ENCODE measurements at places on chromosomes 7 and 10.
A peak's percentile ranks its signal among the peaks of the same experiment; 100 is the strongest.

DNA sequence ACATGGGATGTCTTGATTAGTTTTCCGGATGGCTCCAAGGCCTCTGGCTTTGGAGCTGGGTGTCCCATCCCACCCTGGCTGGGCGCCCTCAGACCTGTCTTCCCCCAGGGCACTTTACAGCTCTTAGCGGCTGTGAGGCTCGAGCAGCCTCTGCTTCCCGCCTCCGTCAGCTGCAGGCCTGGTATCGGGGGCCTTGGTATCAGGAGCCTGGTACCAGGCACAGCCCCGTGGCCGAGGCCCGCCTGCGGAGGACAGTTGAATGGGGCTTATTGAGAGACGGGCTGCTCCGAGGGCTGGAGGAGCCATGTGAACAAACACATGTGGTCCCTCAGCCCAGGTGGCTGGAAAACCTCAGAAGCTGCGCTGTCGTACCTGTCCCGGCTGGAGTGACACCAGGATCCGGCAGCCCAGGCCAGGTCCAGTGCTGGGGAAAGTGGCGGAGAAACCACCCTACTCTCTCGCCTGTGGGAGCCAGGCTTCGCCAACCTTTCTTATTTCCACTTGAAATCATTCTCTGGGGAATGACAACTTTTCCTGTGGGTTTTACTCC lies 23.9 kb upstream of the AP5Z1 start:
- DNase-seq: no peak

GRCh38 chr7:6392712-6393666 lies 54.8 kb downstream of the DAGLB start:
- no peak for DNase-seq

DNA sequence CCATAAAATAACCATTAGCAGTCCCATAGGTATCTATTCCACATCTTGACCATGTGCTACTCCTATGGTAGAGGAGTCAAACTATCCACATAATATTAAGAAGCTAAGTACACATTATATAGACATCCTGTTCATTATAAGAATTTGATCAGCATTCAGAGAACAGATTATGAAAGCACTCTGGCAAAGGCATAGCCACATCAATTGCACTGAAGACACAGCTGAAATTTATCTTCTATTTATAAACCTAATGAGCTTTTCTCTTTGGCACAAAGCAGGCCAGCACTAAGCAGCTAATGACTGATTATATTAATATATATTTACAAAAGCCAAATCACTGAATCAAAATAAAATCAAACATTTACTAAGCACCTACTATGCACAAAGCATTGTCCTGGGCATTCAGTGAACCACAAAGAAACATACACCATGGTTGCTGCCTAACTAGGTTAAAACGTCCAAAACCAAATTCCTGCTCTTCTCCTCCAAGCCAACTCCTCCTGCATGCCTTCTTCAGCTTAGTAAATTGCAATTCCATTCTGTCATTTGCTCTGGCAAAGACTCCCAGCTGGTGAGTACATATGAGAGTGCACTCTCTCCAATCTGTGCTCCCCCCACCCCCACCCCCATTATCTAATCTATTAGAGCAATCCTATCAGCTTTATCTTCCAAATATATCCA lies 122.6 kb upstream of the ASAH2 start:
- DNase-seq: no peak

DNA sequence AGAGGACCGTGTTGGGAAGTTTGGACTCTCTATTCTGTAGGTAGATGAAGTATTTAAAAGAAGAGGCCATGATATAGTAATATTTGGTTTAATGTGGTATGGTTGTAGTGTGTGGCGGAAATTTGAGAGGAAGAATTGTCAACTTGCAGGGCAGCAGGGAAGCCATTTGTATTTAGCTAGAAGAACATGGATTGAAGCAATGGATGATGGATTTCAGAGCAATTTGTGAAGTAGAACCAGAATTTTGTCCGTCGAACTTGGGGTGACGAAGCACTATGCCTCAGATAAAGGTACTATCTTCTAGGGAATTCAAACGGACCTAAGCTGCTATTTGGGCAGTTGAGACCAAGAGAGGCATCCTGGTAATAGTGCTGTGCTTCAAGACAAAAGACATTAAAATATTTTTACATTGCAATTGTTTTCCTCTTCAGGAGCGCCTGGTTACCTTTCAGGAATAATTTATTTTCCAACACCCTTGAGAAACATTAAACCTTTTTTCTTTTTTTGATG lies 615 bp upstream of the WBP1L start:
- DNase-seq: no peak

GRCh38 chr7:133509822-133510221 lies 256.9 kb downstream of the EXOC4 start:
- DNase-seq: no peak

GRCh38 chr7:106421181-106421762 lies 136.5 kb upstream of the NAMPT start:
- peak; percentile 48 for DNase-seq

- DNase-seq: no peak
Observed at GRCh38 chr7:30970594-30971094, 6.9 kb downstream of the GHRHR start.

DNA sequence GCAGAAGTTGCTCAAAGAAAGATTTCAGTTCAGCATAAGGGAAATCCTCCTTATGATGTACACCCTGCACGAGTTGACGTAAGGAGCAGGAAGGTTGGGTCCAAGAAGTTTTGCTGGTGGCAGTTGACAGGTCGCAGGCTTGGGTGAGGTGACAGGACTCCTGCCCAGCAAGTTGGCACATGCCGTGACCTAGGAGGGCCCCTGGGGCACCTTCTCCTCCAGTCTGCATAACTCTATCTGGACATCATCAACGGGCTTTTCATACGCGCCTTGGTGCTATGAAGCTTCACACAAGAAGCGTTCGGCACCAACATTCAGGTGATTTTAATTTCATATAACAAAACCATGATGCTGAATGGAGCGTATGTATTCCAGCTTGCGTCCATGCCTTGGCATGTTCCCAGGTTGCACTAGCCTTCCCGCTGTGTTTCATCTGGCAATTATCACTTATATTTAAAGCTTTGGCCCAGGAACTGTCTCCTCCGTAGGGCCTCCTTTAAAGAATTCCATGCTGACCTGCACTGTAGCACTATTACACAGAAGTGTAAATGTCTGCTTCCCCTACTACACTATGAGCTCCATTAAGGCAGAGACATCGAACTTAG lies 651.6 kb upstream of the FOXK1 start:
- DNase-seq: no peak

- no peak for DNase-seq
Observed at GRCh38 chr10:110845756-110846620, 25.7 kb upstream of the PDCD4 start.

Measured in NCI-H510A (cell line).